ENCODE measurements at places on chromosomes 5 and 9.

DNA sequence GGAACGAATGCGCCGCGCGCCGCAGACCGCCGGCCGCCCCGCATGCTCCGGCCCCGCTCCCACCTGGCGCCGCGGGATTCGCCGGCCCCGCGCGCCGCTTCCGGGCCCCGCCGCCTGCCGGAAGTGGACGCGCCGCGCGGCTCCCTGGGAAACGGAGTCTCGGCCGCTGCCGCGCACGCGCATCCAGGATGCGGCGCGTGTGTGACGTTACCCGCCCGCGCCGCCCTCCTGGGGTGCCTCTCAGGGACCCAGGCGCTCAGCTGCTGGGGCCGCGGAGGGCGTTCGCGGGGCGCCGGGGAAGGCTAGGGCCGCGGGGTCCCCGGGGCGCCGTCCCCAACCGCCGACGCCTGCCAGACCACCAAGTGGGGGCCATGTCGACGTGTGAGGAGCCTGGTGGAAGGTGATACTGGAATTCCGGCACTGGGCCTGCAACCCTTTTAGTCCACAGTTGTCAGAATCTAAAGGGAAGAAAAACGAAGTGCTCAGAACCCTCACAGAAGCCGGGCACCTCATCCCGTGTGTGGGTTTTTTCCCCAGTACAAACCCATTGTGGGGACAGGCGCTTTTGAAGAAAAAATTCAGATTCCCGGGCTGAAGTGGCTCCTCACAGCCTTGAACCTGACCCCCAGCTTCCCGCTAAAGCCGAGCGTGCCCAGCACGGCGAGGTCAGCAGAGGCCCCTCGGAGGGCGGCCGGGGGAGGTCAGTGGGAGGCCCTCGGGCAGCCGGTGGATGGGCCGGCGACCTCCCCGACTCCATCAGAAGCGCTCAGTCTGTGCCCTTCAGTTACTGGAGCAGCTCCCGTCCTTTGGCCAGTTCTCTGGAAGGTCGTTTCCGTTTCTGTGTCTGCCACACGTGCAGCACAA, at the start of gene CLPTM1L:
CLPTM1L (minus strand) TSS at position 125 of the 864 bp plus-strand sequence. CDS start 258 bp downstream, outside the sequence.
- DNase-seq = peak; percentile 69

GRCh38 chr5:64836190-64836755, 67.5 kb downstream of the CWC27 start:
- no peak for DNase-seq

DNA sequence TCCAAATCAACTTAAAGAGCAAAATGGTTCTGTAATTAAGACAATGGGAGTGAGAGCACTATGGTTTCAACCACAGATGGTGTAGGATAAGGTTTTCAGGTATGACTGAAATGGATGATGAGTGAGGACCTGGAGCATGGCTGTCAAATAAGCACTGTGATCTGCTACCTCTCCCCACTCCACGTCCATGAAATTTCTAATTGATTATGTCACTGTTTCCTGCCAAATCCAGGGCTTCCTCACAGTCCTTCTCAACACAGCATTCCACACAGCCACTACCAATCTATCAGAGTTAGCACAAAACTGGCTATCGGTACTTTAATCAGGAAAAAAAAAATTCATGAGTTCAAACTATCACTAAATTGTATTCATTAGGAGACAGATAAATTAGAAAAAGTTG, 420.4 kb upstream of the WWC1 start:
- no peak for DNase-seq

DNA sequence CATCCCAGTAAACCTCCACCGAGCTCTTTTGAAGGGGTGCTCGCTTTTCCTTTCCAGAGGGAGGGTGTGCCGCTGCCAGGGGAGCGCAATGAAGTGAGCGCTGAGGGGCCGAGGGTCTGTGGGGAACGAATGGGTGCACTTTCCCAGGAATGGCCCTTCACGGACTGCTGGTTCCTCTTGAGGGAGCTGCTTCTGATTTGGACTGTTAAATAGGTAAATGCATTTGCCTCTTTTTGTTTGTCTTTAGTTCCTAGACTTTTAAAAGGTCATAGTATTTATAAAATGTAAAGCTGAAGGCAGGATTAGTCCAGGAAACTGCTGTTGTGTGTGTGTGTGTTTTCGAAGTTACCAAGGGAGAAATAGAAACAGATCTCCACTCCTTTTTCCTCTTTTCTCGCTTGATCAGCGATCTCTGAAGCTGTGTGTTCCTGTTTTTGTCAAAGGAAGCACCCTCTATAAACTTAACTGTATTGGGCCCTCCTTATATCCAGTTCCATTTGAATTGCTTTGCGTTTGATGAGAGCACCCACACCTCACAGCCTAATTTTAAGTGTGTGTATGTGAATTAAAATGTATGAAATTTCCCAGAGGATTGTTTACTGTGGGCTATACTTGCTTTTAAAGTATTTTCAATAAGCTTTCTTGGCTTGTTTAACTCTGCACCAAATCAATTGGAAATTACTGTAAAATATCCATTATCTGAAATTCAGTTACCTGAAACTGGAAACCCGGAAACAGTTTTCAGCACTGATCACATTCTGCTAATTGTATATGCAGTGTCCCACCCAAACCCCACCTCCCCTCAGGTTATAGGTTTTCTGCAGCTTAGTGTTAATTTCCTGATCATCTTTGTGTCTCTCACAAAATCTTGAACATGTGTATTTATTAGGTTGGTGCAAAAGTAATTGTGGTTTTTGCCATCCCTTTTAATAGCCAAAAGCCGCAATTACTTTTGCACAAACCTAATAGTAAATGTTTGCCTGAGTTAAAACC, 966 bp downstream of the SNX2 start:
- no peak for DNase-seq

GRCh38 chr5:158119961-158120723, 261.2 kb upstream of the CLINT1 start:
- no peak for DNase-seq

DNA sequence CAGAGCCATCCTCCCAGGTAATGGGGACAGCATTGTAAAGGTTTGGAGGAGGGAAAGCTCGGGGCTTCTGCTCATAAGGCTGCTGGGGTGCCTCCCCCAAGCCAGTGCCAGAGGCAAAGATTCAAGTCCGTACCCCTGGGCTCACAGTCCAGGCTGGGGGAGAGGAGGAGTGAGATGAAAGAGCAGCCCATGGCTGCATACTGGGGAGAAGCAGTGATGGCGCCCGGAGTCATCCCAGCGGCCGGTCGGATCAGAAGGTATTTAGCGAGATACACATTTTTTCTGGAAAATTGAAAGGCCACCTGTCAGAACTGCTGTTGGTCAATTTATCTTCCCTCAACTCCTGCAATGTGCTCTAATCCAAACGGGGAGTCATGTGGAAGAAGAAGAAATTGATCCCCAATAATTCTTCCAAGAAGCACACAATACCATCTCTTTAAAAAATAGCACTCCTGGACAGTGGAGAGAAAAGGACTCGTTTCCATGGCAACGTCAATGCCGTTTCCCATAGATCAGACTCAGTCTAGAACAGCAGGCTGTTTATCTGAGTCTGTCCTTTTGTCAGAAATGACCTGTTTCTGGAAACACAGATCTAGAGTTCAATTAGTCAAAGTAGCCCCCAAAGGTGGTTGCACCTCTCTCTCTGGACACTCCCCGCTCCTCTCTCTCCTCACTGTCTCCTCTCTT, 65.9 kb downstream of the NSG2 start:
- DNase-seq = no peak

- peak; percentile 50 for DNase-seq
Measured at GRCh38 chr5:69007726-69008368, 86.0 kb upstream of the SLC30A5 start.

GRCh38 chr9:37693260-37693659, 42.5 kb downstream of the FRMPD1 start:
- DNase-seq = no peak

DNA sequence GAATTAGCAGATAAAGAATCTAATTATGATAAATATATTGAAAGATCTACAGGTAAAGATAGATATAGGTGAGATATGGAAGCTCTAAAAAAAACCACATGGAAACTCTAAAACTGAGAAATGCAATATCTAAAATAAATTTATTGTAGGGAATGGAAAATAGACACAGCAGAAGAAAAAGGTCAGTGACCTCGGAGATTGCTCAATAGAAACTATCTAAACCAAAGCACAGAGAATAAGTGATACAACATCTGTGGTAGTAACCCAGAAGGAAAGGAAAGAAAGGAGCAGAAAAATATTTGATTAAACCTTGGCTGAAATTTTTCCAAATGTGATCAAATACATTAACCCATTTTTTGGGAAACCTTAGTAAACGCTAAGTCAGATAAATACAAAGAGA, 43.1 kb upstream of the GLIPR2 start:
- DNase-seq = no peak

DNA sequence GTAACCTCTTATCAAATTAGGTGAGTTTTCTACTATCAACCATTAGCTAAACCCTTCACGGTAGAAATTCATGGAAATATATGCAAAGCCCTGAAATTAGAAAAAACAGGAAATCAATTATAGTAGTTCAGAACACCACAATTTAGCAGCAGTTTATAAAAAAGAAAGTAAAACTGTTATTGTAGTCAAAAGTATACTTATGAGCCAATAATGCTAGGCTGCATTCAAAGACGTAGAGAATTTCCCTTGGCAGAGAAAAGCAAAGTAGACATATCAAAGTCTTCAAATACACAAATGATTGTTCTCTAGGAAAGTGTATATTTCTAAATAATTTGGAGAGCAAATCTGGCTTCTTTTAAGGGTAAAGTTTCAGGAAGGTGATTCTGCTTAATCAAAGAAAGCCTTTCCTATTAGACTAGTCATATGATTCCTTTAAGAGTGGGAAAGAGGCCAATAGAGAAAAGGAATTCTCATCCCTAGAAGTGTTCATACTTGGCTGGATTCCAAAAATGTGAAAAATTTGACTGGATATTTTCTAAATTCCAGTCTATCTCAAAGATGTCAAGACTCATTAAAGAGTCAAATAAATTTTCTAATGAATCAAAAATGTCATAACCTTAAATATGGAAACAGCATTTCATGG, 185.5 kb downstream of the SMC2 start:
- no peak for DNase-seq

- DNase-seq = no peak
Measured at GRCh38 chr5:95075111-95075510, 209.8 kb downstream of the MCTP1 start.

DNA sequence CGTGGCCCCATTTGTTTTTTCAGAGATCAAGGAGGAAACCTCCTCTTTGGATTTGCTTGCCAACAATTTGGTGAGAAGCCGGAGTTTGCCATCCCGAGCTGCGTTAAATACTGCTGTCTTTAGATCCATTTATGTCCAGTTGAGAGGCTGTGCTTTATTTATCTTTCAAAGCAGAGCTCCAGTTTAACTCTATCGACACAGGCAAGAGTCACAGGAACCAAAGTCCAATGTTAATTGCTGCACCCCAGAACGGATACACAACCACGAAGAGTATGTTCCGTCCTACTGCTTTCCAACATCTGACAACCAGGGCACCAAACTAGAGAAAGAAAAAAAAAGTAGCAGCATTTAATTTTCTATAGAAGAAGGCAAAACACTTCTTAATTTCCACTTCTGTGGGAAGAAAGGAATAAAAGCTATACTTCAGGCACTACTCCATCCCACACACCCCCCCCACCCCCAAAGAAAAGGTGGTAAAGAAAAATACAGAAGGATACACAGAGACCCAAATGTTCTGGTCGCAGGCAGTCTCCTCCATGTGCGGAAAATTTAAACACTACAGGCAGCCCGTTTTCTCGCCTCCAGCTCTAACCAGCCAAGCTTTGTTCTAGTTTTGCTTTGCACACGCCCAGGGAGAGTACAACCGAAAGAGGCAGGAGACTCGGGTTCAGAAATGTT, 1.1 kb downstream of the FEM1C start:
- DNase-seq = no peak

GRCh38 chr9:91103931-91104330, 257.8 kb downstream of the AUH start:
- no peak for DNase-seq

Data from stimulated activated CD4-positive, alpha-beta T cell treated with anti-CD3 and anti-CD28 coated beads, Interleukin-1b, Interleukin-23, amount 100 ng/mL, for 1 hour (primary cell).